Hepatic stellate cell (primary cell): ENCODE measurements at places on chromosomes 12 and 14.

DNA sequence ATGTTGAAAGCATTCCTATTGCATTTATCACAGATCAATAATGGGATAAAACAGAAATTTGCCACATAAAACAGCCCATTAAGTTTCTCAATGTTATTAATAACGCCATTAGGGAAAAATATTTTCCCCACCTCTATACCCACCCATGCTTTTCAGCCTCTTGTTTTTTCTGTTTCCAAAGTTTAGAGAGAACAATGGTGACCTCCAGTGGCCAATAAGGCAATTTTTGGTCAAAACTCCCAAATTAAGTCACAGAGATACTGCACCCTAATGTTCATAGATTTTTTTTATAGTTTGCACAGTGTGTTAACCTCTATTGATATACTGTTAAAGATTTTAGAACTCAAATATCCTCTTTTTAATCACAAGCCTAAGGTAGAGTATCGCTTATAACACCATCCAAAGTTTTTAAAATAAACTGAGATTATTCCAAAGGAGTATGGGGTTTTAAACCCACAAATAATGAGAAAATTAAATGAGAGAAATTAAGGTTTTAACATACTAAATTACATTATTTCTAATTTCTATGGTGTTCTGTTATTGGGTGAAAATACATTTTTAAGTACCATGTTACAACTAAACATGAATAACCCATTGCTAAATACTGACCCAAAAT, 184.7 kb upstream of the DCN start:
- no peak for DNase-seq

GRCh38 chr12:32420356-32420755, 21.0 kb downstream of the FGD4 start:
- no peak for DNase-seq

DNA sequence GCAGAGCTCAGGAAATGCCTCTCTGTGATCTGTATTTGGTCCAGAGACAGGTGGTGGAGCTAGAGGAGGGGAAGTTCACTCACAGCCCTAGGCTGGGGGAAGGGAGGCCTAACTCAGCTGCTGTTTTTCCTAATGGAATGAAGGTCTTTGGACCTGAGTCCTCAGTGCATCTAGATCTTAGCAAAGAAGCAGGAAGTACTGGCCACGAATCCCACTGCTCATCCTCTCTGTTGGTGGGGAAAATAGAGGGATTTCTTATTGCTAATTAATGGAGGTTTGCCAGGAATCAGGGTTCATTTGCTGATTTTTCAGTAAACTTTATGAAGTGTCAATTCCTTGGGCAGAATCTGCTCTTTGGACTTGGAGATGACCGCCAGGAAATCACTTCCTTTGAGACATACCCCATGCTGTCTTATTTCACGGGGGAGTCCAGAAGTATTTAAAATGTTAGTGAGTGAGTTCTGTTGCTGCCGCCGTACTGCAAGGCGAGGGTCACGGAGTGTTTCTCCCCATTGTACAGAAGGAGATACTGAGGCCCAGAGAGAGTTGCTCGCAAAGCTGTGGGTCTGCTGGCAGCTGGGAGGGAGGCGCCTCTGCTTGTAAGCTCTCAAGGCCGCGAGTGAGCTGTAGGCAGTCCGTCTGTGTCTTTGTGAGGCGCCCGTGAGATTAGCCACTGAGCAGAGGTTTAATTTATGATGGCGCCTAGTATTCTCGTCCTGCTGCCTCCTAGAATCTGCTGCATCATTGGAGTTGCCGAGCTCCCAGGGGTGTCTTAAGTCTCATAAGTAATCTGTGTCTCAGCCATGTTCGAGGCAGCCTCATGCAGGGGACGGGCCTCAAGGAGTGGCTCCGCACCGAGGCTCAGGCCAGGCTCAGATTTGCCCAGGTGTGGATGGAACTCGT, 88.2 kb downstream of the TSPAN9 start:
- DNase-seq: no peak

GRCh38 chr12:31017535-31017934, 56.1 kb upstream of the DDX11 start:
- no peak for DNase-seq

- no peak for DNase-seq
Measured at GRCh38 chr12:546265-546919, 86.7 kb downstream of the B4GALNT3 start.

- no peak for DNase-seq
Measured at GRCh38 chr14:90319173-90319572, 12.6 kb downstream of the NRDE2 start.

- DNase-seq: peak; percentile 96
Measured at GRCh38 chr12:132489602-132490266, at the start of gene FBRSL1. Gene FBRSL1, plus strand, starts transcription at chr12:132490151.

GRCh38 chr12:6554168-6555017, 1.4 kb downstream of the IFFO1 start:
- DNase-seq: peak; percentile 82

DNA sequence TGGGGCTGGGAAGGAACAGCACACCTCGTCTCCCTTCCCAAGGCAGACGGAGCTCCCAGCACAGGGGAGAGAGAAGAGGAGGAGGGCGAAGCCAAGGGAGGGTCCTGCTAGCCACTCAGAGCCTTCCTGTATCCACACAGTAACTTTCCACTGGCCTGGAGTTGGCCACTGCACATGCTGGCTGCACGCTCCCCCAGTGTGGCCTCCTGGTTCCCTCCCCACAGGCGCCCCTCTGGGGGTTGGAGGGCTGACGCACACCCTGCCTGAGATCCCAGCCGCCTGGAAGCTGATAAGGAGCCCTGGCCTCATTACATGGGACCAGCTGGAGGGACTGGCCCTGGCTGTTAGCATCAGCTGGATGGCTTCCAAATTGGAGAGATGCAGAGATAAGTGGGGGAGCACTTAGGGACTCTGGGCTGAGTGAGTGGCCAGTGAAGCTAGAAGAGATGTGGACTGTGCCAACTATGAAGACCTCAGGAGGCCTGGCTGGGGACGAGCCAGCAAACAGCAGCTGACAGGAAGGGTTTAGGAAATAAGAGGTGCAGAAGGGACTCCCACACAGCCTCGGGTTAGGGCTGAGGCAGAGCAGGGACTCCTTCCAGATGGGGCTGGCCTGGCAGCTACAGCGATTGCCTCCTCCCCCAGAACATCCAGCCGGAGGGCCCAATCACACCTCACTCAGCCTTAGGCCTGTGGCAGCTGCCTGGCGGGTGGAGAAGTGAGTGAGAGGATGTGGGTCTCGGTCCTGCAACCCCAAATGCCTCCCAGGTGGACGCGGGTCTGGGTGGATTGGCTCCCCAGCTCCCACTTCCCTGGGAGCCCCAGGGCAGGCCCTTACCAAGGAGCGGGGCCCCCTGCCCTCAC, 26.3 kb upstream of the BCDIN3D start:
- peak; percentile 97 for DNase-seq

GRCh38 chr12:42854208-42854607, 264.7 kb upstream of the PRICKLE1 start:
- DNase-seq: no peak

DNA sequence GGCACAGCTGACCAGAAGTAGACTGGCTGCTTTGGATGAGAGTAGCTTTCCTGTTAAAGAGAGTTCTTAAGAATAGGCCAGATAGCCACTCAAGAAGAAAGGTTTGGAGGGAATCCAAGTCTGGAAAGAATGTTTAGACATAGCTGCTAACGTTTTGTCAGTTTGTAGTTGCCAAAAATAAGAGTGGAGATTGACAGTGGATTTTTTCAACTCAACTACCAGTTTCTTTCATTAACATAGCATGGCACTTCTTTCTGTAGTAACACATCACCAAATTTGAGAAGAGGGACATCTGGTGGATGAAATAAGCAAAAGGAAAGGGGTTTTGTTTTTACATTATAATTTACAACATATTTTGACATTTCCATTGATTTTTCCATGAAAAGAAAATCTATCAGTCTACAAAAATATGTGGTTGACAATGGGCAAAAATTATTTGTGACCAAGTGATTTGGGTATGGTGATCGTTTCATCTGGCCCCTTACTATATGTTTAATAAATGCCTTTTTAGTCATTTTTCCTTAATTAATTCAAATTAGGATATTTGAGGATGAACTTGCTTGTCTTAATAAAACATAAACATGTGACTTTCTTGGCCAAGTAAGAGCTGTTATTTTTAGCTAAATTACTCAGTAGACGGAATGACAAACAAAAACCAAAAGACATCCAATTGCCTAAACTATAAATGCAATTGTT, 71.1 kb downstream of the PTPRR start:
- no peak for DNase-seq

- DNase-seq: no peak
Measured at GRCh38 chr12:48969160-48969771, 2.3 kb downstream of the WNT10B start.

DNA sequence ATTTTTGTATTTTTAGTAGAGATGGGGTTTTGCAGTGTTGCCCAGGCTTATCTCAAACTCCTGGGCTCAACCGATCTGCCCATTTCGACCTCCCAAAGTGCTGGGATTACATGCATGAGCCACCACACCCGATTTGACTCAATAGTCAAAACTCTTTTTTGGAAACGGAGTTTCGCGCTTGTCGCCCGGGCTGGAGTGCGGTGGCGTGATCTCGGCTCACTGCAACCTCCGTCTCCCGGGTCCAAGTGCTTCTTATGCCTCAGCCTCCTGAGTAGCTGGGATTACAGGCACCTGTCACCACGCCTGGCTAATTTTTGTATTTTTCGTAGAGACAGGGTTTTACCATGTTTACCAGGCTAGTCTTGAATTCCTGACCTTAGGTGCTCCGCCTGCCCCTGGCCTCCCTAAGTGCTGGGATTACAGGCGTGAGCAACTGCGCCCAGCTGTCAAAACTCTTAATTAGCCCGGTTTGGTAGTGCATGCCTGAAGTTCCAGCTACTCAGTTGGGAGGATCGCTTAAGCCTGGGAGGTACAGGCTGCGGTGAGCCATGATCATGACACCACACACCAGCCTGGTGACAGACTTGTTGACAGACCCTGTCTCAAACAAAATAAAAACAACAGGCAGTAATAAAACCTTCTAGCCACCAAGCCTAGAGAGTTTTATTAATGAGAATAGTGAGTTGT, 12.4 kb downstream of the MED21 start:
- DNase-seq: no peak

DNA sequence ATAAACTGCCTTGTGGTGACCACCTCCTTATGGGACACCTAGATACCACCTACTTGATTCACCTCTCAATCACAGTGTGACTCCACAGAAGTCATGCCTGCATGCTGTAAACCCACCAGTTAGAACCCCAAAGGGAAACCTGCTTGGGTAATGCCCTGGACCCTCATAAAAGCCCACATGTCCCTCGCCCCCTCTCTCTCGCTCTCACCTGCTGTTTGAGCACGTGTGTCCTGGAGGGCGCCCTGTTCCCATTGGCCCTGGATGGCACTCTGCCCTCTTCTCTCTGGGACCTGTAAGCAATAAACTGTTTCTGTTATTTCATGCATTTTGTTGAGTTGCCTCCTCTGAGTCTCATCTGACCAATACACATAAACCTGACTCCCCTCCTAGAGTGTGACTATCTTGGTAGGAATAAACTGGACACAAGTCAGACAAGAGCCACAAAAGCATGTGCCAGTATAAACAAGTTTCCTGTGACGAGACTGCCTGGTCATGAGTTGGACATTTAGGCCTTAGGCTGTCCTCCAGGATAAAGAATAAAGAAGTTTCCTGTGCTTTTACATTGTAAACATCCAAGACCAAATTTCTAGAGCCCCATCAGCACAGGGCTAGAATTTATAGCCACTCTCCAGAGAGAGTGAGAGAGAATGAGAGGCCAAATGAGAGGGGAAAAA, 8.6 kb downstream of the IFI27L2 start:
- peak; percentile 53 for DNase-seq

DNA sequence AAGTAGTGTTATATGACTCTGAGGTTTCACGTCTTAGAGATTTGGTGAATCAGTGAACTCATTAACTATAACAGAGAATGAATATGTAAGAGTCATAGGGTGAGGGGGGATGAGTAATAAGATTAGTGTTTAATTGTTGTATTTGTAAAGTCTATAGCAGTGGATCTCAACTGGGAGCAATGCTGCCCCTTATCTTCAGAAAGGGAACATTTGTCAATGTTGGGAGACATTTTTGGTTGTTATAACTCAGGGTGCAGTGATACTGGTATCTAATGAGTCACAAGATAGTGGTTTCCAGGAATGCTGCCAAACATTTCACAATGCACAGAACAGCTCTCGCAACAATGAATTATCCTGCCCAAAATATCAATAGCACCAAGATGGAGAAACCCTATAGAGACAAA, 1193.7 kb downstream of the GALC start:
- DNase-seq: no peak

DNA sequence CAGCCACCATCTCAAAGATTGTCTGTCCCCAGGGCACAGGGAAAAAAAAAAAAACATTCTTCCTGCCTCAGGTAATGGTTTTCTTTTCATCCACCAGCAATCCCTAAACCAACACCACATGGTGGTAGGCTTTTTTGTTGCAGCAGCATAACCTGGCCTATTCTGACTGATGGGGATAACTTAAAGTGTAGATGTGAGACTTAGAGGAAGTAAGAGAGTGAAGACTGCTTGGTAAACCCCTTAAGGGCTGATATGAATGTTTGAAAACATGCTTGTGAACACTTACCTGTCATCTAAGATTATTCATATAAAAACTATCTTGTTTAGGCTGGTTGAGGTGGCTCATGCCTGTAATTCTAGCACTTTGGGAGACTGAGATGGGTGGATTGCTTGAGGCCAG, 130.2 kb upstream of the RAP1B start:
- DNase-seq: no peak
